Smooth muscle cell of the brain vasculature (primary cell): ENCODE measurements at places on chromosomes 1 and 21.

DNA sequence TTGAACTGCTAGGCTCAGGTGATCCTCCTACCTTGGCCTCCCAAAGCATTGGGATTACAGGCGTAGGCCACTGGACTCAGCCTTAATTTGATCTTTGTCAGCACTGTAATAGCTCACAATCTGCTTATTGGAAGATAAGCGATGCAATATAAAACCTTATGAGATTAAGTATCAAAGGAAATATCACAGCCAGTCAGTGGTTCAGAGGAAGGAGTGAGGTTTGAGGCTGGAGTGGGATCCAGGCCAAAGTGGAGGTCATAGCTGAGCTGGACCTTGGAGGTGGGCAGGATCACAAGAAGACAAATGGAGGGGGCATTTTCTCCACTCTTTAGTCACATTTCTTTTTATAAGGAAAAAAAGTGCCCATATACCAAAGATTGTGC is 228.5 kb downstream of the RHOU start:
- no peak for DNase-seq

GRCh38 chr1:171596705-171597104 is 25.3 kb upstream of the MYOCOS start:
- no peak for DNase-seq

DNA sequence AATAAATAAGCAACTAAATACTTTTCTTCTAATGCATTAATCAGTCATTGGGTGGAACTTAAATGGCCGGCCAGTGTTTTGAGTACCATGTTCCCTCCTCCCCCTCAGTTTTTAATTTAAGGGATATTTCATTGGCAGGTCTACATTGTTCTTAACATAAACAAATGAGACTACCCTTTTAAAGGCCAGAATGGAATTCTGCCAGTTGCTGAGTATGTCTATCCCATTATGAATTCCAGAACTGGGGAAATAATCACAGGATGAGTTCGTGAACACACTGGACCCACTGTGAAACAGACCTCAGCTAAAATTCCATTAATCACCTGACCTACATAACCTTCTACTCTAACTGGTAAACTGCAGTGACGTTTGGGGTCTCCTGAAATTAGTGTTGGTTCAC is 305.5 kb upstream of the PKN2 start:
- no peak for DNase-seq

DNA sequence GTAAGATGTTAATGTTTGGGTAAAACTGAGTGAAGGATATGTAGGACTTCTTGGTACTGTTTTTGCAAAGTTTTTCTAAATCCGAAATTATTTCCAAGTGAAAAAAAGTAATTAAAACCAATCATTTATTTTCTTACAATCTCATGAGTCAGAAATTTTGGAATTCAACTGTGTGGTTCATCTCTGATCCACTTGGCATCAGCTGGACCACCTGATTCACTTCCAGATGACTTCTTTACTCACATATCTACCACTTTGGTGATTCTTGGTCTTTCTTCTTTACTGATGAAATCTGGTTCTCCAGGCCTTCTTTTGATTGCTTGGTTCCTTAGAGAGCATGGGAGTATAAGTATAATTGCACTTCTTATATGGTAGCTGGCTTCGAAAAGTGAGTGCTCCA is 254.9 kb upstream of the CACYBP start:
- DNase-seq, result no peak

- DNase-seq, result no peak
Observed at GRCh38 chr1:202804126-202804525, 4.1 kb downstream of the KDM5B start.

DNA sequence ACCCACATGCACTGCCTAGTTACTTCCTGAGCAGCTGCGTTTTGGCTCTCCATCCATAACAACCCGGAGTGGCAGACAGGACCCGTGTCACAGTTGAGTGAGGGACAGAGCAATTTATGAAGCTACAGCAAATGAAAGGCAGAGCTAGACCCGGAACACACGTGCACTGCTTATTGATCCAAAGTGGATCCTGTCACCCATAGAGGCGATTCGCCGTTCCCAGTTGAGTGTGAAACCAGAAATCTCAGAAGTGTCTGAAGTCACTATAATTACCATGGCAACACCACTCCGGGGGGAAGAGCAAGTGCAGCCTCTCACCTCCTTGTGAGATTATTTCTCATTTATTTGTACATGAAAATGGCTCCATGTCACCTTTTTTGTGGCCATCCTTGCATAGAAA is 365.2 kb downstream of the DSCAM start:
- no peak for DNase-seq

- DNase-seq, result no peak
Observed at GRCh38 chr1:89166705-89167104, 9.1 kb downstream of the GBP7 start.

GRCh38 chr1:8539683-8540082 is 221.8 kb downstream of the SLC45A1 start:
- no peak for DNase-seq

GRCh38 chr1:226675715-226676357 is 63.2 kb downstream of the ITPKB start:
- DNase-seq, result no peak

DNA sequence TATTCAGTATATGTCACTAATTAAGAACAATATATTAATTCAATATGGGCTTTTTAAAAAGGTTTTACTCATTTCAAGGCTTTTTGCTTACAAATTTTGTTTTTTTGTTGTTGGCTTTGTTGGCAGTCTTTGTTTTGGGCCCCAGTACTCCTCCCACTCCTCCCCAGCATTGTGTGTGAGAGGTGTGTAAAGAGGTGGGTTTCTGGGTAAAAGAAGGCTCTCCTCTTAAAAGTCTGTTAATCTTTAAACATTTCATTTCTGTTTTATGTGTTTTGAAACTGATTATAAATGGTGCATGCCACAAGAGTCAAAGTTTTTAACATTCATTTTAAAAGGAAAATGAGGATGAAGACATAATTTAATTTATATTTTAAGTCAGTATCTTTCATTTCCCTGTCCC is 79.6 kb downstream of the SASS6 start:
- no peak for DNase-seq

DNA sequence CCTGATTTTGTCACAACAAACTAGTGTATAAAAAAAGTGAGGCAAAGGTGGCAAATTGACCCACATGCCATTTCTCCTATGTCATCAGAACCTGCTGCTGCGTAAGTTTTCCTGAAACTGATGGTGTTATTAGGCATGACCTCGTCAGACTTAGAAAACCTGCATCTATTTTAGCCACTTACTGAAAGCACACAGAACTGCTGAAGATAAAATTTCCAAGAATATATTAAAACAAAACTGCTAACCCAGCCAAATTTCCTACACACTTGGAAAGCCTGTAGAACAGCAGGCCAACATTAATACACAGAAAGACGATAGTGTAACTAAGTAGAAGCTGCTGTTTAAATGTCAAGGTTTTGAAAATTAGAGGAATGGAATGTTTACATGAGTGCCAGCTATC is 674.5 kb upstream of the CXADR start:
- DNase-seq, result no peak

DNA sequence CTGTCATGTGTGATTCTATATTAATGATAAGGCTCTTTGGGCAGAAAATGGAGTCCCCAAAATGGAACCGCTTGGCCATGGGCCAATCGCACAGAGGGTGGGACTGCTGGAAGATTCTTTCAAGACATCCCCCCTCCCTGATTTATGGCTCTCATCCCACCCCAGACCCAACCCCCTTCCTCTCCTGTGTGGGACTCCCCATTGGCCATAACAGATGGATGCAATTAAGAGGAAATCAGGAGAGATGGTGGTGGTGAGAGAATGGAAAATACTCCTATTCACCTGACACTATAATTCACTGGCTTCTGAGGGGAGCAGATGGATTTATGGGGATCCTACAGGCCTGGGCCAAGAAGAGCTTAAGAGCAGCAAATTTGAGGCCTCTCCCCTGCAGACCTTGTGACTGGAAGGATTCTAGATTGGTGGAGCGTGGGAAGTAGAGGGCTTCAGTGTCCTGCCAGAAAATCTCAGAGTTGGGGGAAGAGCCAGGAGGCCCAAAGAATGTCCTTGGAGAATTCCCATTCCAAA is 1.7 kb downstream of the IGFN1 start:
- peak; percentile 45 for DNase-seq

- no peak for DNase-seq
Observed at GRCh38 chr1:160407839-160408801, 7.8 kb downstream of the VANGL2 start.

- DNase-seq, result no peak
Observed at GRCh38 chr1:168148916-168149315, 12.2 kb upstream of the GPR161 start.

DNA sequence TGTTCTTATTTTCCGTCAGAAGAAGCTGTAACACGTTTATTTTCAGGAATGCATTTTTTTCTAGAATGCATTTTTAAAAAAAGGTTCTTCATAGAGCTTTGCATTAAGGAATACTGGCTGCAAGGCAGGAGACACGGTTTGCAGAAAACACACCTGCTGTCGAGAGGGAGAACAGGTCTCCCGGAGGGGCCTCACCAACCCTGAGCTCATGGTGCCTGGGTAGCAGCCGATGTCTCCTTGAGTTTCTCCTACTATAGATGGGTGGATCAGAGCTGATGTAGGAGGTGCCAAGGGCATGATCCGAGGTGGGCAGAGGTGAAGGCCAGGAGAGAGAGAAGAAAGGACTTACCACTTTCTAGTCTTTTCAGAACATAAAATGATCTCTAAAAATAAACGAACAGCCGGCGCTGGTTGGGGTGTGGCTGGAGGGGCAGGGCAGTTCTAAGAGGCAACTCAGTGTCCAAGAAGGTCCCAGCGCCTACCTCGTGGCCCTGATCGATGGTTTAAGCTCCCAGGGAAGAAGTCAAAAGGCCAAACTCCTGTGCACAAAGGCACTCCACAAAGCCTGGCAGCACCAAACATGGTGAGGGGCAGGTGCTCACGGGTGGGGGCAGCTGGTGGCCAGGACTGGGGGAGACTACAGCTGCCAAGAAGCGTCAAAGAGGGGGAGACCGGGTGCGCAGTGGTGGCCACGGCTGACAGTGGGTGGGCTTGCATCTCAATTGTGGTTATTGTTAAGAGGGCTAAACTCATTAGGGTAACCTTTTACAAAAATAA is 12.2 kb downstream of the MORN1 start:
- no peak for DNase-seq

DNA sequence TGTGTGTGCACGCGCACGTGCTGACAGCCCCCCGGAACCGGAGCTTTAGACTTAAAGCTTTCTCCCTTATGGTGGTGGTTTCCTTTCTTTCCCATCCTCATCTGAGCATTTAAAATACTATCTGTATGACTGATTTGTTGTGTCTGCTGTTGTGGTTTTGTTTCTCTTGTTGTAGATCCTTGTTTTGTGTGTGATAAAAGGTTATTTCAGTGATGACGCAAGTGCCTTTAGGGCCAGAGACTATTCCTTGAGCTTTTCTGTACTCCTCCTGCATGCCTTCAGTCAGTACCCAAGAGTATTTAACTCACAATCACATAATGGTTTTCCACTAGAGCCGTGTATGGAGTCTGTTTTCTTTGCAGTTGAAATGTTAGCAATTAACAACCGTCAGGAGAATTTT is 45.4 kb downstream of the LCA5L start:
- DNase-seq, result no peak

DNA sequence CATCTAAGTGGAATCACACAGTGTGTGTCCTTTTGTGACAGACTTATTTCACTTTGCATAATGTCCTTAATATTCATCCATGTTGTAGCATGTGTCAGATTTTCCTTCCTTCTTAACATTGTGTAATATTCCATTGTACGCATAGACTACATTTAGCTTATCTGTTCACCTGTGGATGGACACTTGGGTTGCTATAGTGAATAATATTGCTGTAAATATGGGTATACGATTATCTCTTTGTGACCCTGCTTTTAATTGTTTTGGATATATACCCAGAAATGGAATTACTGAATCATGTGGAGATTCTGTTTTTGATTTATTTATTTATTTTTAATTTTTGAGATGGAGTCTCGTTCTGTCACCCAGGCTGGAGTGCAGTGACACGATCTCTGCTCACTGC is 63.0 kb upstream of the ATP5PO start:
- DNase-seq, result no peak

DNA sequence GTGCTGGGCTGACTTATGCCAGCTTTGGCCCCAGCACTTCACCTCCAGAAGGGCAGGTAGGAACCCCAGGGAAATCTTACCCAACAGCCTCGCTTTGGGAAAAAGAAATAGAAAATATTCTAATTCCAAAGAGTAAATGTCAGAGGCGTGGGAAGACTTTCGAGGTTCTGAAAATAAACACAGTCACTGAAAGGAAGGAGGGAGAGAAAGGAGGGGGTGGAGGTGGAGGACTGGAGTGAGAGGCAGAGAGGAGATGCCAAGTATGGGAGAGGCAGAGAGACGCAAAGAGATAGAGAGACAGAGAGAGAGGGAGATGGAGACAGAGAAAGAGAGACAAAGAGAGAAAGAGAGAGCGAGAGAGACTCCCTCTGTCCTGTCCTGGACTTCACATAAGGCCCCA is 395.0 kb downstream of the PTPRU start:
- DNase-seq, result no peak

GRCh38 chr1:157776971-157777391 is at the start of gene FCRL2:
TSS of gene FCRL2 (minus strand) at chr1:157777132. CDS start at chr1:157777073, 59 bp downstream.
- no peak for DNase-seq

DNA sequence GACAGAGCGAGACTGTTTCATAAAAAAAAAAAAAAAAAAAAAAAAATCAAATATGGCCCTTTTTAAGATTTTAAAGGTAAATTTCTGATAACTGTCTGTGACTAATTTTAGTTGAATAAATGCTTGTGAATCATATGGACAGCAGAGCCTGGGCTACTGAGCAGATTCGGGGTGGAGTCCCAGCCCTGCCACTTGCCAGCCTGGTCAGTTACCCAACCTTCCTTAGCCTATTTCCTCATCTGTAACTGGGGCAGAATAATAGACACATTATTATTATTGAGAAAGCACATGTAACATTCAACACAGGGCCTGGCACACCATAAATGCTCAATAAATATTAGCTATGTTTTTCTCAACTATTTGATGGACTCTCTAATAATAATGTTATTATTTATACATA is 11.2 kb upstream of the H3-3A start:
- DNase-seq, result no peak

DNA sequence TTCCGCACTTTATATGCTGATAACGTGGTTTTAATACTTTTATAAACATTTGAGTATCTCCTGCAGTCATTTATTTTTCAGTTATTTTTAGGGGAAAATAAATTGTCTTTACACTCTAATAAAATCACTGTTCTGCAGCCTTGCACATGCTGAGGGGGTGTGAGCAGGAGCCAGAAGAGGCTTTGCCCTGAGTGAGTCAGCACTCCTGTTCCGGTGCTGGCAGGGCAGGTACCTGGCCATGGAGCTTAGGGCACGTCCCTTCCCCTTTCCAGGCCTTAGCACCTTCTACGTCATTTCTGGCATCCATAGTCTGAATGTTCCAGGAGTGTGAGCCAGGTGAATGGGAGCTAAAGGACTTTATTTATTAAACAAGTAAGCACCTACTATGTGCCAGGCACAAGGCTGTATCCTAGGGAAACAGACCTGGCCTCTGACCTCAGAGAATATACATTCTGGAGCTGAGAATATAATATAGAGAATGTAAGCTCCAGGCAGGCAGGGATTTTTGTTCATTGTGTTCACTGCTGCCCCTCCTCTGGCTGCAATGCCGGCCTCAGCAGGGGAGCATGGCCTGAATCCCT is 402.9 kb downstream of the PTPRU start:
- no peak for DNase-seq
